Fibroblast of skin of right biceps (primary cell): ENCODE measurements at places on chromosomes 7 and 10.

- no peak for DNase-seq
These were observed 99.6 kb downstream of the KLF6 start for GRCh38 chr10:3685384-3685783.

DNA sequence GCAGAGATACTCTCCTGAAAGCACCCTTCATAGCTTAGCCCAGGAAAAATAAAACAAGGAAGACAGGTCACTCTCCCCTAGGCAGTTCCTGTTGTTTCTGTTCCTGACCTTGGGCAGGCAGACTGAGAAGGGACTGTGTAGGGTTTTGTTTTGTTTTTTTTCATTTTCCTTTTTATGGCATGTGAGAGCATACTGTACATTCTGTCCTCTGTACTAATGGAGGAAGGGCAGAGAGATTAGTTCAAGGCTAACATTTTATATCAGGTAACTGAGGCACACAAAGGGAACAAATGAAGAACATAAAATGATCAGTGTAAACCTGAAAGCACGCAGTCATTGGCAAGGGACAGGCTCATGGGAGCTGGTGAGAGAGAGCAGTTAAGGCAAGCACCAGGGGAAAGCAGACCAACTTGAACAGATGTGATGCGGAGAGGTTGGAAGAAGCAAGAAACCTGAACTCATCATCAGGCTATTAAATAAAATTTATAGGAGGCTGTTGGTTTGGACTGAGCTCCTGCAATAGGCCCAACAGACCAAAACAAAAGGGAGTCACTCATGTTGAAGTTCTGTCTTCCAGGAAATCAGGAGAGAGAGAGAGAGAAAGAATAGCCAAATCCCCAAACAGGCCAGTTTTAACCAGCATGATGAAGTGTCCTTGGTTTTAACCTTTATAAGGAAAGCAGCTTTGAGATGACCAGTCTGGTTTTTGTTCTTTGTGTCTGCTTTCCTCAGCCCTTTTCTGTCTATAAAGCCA is 34.1 kb upstream of the PDCD4 start:
- no peak for DNase-seq

GRCh38 chr7:156460858-156461627 is 179.5 kb upstream of the RNF32 start:
- no peak for DNase-seq

DNA sequence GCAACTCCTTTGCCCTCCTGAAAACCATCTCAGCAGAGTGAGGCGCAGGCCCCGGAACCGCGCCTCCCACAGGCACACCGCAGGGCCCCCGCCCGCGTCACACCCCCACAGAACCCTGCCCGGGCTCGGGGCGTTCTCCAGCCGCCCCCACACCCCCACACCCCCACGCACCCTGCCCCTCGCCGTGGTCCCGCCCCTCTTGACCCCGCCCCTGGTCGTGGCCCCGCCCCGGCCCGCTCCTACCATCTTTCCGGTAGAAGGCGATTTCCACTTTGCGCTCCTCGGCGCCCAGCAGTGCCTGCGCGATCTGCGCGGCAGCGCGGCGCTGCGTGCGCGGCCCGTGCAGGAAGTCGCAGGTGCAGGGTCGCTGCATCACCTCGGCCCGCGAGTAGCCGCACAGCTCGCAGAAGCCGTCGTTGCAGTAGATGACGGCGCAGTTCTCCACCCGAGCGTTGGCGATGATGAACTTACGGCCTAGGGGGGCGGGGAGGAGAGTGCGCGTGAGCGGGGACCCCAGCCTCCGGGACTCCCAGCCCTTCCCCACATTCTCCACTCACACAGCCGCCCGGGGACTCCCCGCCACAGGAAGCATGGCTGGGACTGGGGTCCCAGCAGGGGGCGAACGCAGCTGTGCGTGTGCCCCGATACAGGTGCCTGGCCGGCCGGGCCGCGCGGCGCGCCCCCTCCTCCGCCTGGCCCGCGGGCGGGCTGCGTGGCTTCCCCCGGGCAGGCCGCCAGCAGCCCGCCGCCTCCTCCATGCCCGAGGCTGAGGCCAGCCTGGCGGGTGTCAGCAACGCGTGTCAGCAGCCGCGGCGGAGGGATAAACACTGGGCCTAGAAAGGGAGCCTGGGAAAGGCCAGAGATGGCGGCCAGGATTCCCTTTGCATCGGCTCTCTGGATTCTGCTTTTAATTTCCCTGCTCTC is 3.4 kb downstream of the KCNH2 start:
- DNase-seq, result no peak

- DNase-seq, result peak; percentile 7
These were observed 97.9 kb upstream of the IKZF1 start for GRCh38 chr7:50206453-50207250.

DNA sequence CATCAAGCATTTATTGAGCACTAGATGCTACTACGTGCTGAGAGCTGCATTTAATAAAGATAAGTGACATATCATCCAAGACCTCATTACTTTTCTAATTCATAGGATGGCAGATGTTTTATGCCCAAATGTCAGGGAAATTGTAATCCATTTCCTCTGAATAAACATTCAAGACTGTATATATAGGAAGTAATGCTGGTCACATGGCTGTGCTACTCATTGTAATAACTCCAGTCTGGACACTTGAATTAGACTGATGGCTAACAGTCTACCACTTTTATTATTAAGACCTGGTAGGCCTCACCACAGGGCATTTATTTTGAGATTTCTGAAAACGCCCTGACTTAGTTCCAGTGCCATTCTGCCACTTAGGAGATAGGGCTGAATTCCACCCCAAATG is 36.6 kb downstream of the PIK3AP1 start:
- DNase-seq, result no peak

DNA sequence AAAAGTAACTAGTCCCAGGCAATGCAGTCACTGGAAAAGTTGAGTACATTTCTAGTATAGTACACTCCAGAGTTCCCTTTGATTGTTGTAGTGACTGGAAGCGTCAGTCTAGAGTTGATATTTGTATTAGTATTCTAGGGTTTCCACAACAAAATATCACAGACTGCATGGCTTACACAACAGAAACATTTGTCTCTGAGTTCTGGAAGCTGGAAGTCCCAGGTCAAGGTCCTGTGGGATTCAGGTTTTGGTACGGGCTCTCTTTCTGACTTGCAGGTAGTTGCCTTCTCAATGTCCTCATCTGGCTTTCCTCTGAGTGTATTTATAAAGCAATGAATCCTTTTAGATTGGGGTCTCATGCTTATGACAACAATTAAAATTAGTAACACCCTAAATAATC is 1119.1 kb upstream of the PHF14 start:
- DNase-seq, result no peak

GRCh38 chr7:94223375-94224084 is 171.2 kb upstream of the COL1A2 start:
- DNase-seq, result peak; percentile 61
